ENCODE measurements at places on chromosomes 1 and 21.

DNA sequence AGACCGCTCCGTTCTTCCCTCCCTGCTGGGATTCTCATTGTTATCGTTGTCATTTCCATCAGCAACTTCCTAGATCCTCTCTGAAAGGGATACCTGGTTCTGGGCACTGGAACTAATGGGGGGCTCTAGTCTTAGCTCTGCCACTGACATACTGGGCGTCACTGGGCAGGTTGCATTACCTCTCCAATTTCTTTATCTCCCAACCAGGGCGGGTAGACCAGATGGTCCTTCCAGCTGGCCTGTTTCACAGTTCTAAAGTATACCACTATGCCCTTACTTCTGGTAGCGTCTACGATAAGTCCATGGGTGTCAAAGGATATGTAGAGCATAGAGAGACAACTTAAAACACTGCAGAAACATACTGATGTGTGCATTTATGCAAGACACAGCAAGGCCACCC is 1.4 kb downstream of the GPR37L1 start:
- no peak for DNase-seq

DNA sequence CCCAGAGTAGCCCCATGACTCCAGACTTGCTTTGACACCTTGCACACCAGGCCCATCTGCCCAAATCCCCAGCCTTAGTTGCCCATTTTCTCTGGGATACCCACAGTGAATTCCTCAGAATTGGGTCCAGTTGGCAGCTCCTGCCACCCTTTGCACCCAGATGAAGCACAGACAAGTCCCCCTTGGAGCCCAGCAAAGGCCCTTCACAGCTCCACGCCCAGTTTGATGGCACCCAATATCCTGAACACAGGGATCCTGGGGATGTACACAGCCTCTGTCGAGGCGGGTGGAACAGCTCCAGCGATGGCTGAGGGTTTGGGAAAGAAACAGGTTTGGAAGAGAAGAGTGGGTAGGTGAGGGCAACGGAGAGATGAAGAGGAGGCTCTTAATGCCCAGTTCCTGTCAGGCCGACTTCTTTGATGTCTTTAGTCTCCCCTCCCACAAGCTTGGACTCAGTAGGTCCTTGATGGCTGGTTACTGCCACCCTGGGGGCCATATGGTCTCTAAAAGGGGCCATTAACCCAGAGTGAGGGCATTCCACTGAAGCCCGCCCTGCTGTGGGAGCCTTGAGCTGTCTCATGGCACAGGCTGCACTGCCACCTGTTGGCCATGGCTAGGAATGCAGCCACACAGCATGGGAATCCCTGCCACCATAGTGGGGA is 21.7 kb downstream of the TMEM53 start:
- peak; percentile 58 for DNase-seq

DNA sequence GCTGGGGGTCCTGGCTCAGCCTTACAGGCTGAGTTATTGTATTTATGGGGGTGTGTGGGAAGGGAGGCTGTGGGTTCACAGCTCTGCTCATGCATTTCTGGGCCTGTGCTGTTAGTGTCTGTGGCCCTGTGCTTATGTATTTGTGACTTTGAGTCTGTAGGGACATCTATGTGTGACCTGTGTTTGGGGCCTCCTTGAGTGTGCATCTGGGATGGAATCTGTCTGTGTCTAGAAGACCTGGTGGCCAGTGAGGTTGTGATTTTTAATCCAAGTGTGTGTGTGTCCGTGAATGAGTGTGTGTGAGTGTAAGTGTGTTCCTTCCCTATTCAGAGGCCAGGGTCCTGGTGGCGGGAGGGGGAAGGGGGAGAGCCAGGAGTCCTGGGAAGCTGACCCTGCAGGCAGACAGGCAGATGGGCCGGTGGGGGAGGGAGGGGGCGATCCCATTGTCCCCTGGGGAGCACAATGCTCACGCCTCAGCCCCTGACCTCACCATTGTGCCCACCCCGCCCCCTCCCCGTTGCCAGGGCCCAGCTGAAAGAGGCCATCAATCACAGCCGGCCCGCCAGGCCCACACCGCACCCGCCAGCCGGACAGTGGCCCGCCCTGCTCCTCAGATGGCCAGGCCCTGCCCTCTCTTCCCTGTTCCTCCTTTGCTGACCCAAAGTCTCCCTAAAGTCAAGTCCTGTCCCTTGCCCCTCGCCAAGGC is 19.6 kb downstream of the SLC27A3 start:
- DNase-seq: no peak

GRCh38 chr1:15141935-15142539 is 11.5 kb upstream of the TMEM51 start:
- DNase-seq: no peak

- DNase-seq: no peak
Observed at GRCh38 chr21:38527737-38528136, 29.5 kb upstream of the ERG start.

DNA sequence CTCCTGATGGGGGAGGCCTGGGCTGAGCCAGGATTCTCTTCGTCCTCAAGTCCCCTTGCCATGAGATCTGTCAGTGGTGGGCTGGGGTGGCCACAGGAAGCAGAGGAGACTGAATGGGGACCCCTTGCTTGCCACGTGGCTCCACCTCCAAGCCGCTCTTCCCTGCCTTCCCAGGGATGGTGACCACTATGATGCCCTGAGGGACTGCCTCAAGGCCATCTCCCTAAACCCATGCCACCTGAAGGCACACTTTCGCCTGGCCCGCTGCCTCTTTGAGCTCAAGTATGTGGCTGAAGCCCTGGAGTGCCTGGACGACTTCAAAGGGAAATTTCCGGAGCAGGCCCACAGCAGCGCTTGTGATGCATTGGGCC is 20.9 kb upstream of the TMEM222 start:
- DNase-seq: no peak

DNA sequence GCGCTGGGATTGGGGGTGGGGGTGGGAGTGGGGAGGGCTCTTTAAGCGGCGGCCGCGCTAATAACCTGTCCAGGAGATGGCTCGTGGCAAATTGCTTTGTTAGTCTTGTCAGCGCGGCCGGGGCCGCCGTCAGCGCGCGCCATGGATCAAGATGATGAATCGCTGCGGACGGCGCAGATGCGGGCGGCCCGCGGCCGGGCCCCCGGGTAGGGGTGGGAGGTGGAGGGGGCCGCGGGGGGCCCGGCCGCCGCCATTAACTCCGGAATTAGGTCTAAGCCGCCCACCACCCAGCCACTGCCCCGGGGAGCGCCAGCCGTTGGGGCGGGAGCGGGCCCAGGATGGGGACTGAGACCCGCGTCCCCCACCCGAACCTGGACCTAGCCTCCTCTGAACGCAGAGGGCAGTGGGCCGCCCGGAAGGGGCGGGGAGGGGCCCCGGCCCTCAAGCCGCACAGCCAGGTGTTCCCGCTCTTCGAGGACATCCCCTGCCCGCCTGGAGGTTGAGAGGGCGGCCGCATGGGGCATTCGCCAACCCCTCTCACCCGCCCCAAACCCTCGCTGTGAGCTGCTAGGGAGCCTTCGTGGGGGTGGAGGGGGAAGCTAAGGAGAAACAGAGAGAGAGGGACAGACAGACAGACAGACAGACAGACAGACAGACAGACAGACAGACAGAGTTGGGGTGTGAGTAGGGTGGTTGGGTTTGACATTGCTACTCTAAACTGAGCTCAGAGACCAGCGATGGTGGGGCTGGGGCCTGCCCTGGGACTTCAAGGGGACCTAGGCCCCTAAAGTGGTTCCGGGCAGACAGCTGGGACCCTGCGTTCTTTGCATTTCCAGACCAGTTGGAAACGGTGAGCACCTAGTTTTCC is 3.8 kb upstream of the DMBX1 start:
- no peak for DNase-seq

- no peak for DNase-seq
Observed at GRCh38 chr1:21865943-21866706, 54.1 kb downstream of the LDLRAD2 start.

GRCh38 chr1:244451539-244451950 is at the start of gene ADSS2:
Gene ADSS2 (minus strand): TSS chr1:244451909. CDS start chr1:244451817, 92 bp downstream.
- no peak for DNase-seq

DNA sequence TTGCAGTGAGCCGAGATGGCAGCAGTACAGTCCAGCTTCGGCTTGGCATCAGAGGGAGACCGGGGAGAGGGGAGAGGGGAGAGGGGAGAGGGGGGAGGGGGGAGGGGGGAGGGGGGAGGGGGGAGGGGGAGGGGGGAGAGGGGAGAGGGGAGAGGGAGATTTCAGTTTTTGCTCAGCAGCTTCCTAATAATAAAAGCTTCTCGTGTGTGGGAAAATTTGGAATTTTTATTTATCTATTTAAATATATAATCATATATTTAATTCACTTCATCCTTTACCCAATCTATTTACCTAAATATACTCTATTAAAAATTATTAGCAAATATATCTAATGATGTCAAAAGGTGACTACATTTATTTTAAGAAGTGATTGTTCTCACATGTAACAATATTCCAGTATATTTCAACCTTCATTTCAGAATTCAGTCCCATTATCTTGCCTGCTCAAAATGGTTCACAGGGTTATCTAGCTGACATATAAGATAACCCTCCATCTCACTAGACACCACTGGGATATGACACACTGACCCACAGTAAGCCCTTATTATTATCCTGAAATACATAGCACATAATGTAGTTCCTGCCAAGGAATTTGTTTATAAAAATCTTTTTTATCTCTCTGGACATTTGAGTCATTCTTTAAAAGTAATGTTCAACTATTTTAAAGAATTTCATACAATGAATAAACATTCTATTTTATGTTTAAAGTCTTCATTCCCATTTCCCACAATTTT is 105.9 kb downstream of the GPATCH2 start:
- no peak for DNase-seq

DNA sequence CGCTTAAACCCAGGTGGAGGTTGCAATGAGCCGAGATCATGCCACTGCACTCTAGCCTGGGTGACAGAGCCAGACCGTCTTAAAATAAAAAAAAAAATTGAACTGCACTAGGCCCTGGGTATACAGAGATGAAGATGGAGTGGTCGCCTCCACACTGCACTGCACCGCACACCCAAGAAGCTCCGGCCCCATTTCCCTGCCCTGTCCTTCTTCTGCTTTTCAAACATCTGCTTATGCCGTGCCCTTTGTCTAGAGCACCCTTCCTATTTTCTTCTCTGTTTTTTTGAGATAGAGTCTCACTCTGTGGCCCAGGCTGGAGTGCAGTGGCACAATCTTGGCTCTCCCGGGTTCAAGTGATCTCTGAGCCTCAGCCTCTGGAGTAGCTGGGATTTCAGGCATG is 17.4 kb downstream of the IQGAP3 start:
- DNase-seq: no peak

DNA sequence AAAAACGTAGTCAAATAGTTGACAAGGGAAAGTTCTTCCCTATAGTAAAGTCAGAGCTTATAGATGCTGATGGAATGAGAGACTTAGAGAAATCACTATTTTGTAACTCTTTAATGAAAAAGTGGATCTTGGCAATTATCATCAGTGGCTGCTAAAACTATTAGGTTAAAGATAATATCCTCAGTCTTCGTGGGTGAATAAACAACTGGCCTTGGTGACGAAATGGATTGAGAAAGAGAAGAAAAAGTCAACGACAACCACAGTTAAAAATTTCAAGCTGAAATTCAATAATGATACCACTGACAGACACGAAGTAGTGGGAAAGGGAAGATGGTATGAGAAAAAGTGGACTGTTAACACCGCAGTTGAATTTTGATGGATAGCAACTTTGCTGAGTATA is 90.0 kb upstream of the GNG4 start:
- DNase-seq: no peak

Measured in T-helper 2 cell (primary cell).